NT2/D1 (cell line): ENCODE measurements at places on chromosomes 1 and 21.

DNA sequence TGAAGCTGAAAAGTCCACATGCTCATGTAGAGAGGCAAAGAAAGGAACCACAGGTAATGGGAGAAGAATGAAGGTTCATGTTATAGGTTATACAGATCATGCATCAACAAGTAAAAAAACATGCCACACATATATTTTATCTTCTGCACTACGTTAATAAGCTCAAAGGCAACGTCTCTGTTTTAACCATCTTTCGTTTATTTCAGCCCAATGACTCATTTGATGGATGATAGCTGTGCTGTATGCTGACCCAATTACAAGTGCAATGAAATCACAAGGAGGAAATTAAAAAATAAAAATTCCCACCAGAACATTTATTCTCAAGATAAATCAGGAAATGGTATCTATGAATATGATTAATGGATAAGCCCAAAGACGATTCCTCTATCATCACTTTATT lies 24.6 kb downstream of the XCL1 start:
- no peak for DNase-seq

DNA sequence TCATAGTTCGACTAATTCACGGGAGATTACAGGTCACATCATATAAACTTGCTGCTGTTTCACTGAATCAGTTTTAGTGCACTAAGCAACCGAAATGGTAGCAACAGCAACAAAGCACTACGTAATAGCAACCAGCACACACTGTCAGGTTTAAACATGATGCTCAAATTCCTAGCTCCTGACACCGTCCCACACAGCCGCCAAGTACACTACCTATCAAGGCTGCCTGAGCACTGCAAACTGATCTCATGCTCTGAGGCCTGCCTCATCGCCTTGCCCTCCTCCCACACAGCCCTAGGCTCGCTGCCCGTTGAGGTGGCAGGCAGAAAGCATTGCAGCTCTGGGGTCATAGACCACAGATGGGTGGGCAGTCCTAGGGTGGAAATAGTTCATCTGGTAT lies 12.4 kb downstream of the LAMC2 start:
- DNase-seq, result no peak

DNA sequence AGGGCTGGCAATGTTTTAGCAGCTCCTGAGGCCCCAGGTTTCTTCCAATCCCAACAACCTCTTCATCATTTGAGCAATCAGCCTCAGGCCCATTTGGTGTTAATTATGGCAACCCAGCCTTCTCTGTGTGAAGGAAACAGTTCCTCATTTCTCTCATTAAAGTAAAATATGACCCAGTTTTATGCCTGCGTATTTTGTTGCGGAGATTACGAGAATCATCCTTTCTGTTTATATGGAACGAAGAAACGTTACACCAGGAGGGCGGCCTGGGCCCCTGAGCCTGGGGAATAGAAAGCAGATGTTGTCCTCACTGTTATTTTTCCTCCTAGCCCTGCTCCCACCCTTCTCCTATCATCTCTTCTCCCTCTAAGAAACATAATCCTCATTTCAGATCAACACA lies 332.2 kb upstream of the USP24 start:
- DNase-seq, result no peak

GRCh38 chr1:156412653-156413321 lies 43.8 kb downstream of the RHBG start:
- DNase-seq, result no peak

DNA sequence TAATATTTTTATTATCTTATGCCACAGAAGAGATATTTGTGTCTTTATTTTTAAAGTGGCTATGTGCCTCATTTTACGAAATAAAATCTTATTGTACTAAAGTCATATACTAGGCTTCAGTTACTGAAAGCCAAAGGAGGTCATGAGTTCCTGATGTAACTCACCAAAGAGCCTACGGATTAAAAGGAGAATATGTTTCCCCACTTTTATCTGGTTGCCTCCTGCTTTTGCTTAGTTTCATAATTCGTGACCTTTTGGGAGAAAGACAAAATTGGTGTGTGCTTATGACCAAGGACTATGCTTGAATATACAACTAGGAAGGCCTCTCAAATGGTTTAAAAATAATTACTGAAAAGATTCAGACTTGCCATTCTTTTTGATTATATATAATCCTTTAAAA lies 18.2 kb upstream of the AHCTF1 start:
- DNase-seq, result no peak

DNA sequence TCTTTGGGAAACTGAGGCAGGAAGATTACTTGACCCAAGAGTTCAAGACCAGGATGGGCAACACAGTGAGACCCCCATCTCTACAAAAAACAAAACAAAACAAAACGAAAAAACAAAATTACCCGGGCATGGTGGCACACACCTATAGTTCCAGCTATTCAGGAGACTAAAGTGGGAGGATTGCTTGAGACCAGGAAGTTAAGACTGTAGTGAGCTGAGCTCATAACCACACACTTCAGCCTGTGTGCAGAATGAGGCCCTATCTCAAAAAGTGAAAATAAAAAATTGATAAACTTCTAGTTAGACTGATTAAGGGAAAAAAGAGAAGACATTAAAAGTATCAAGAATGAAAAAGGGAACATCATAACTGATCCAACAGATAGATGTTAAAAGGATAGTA lies 154.0 kb downstream of the RHOU start:
- DNase-seq, result no peak

- DNase-seq, result no peak
Measured at GRCh38 chr1:86429835-86430234, 5.9 kb downstream of the CLCA2 start.
